ENCODE measurements at places on chromosomes 2 and 18. TPM values are rescaled to one million over a fixed set of nuclear protein-coding genes. Genes with fewer than 3 reads are reported as not detected.

HOXD12 gene
- not detected for total RNA-seq

SERPINB4 gene
- total RNA-seq: 0.15 TPM

SIGLEC15 gene
- 0.05 TPM for total RNA-seq

SIX3 gene
- total RNA-seq: 2.9 TPM

G6PC2 gene
- not detected for total RNA-seq

UGT1A10 gene
- total RNA-seq: not detected

GAL3ST2 gene
- 0.25 TPM for total RNA-seq

APOB gene
- total RNA-seq: 0.01 TPM

CHRNA1 gene
- not detected for total RNA-seq

C2orf74 gene
- total RNA-seq: 15.6 TPM

TMEM18 gene
- 43.9 TPM for total RNA-seq

XRCC5 gene
- total RNA-seq: 194 TPM

EPC2 gene
- 10.7 TPM for total RNA-seq

POTEI gene
- total RNA-seq: not detected

ELOA2 gene
- not detected for total RNA-seq

KCNK3 gene
- total RNA-seq: 0.94 TPM

PDIA6 gene
- 358 TPM for total RNA-seq

SH3BP4 gene
- 40.7 TPM for total RNA-seq

MITD1 gene
- 24.2 TPM for total RNA-seq

MC2R gene
- total RNA-seq: not detected

MOGAT1 gene
- total RNA-seq: not detected

MEP1B gene
- 0.10 TPM for total RNA-seq

ANTXR1 gene
- total RNA-seq: 137 TPM

TIGD1 gene
- 5.6 TPM for total RNA-seq

ZFAND2B gene
- total RNA-seq: 21.1 TPM

BMP10 gene
- not detected for total RNA-seq

SOS1 gene
- 15.1 TPM for total RNA-seq

ZSWIM2 gene
- not detected for total RNA-seq

CNDP1 gene
- not detected for total RNA-seq

ECEL1 gene
- total RNA-seq: 0.37 TPM

WNT10A gene
- 0.10 TPM for total RNA-seq

PDE11A gene
- total RNA-seq: 0.30 TPM

SULT1C4 gene
- total RNA-seq: not detected

EMILIN1 gene
- 0.48 TPM for total RNA-seq

Measured in A549 treated with Hydrocortisone at 1 μM for 4 hours (cell line).